GM20000 (cell line): ENCODE measurements at places on chromosomes 2 and 18.
A peak's percentile ranks its signal among the peaks of the same experiment; 100 is the strongest.

DNA sequence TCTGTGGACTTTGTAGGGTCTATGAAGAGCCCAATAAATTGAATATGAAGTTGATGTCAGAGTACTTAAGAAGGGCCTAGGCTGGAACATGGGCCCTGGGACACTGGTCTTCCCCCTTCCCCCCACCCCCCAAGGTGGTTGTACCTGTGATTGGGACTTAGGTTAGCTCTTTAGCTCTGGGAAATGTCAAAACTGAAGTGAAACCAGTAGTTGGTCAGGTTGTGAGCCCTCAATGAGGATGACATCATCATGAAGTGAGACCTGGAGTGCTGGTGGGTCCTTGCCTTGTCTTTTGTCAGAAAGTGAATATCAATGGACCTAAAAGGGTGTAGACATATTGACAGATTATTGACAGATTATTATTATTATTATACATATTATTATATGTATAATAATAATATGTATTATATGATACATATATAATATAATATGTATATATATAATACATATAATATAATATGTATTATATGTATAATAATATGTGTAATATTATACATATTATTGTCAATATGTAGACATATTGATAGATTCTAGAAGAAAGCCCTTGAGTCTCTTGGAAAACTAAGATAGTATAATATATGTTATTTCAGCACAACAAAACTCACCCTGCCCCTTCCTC lies 5.4 kb downstream of the MARS2 start:
- DNase-seq, result peak; percentile 71

DNA sequence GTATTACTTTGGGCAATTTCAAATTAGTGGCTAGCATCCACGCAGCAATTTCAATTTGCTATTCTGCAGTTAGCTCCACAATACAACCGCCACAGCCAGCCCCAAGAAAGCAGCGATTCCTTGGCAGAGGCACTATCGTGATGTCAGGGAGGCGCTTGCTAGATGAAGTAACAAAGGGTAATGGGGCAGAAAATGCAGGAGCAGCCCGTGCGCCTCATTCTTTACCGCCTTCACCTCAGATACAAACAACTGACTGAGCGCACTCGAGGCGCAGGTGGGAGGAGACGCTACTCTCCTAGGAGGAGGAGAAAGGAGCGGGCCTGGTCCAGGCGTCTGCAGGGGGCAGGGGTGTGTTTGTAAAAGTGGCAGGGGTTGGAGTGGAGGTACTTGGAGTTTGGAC lies 76.9 kb upstream of the ASB18 start:
- DNase-seq, result no peak

- DNase-seq, result no peak
Observed at GRCh38 chr18:80253871-80254492, 6.7 kb upstream of the PARD6G start.

- DNase-seq, result no peak
Observed at GRCh38 chr2:174624895-174625430, 27.4 kb upstream of the WIPF1 start.

GRCh38 chr2:148936857-148937450 lies 61.9 kb downstream of the KIF5C start:
- peak; percentile 11 for DNase-seq

- no peak for DNase-seq
Observed at GRCh38 chr2:76429374-76429773, 718.7 kb upstream of the GCFC2 start.

GRCh38 chr2:68771211-68771751 lies 36.7 kb downstream of the ARHGAP25 start:
- peak; percentile 36 for DNase-seq

GRCh38 chr18:3972291-3972930 lies 482.7 kb downstream of the DLGAP1 start:
- DNase-seq, result no peak
